ENCODE measurements at places on chromosomes 3 and 15.

DNA sequence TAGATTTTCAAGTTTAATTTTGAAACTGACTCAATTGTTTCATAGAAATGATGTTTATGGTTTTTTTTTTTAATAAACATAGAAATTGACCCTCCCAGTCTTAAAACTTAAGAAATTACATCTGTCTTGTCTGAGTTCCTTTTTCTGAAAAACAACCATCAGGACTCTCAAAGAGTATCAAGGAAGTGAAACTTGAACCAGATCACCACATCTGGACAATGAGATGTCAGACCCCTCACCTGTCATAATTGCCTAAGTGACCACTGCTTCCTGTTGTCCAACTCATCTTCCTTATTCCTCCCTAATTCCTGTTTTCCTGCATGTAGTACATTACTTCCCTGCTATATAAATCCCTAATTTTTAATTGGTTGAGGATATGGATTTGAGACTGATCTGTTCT, 441.5 kb upstream of the ARHGEF26 start:
- no peak for DNase-seq

- DNase-seq: no peak
Measured at GRCh38 chr3:127951276-127951675, 36.2 kb downstream of the KBTBD12 start.

GRCh38 chr3:183490653-183491052, 62.2 kb upstream of the MCF2L2 start:
- peak; percentile 41 for DNase-seq

DNA sequence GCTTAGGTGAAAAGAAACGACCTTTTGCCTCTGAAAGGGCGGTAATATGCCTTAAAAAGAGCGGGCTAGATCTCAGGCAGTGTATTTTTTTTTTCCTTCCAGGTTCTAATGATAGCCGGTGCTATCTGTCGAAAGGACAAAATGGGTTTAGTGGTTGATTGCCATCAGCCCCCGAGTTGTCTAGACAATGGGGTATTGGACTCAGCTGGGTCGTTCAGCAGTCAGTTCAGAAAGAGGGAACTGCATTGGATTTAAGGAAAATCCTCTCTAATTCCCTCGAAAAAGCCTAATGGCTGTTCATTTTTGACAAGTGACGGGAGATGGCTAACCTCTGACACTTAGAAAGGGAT, 728 bp downstream of the EIF2B5 start:
- DNase-seq: no peak

DNA sequence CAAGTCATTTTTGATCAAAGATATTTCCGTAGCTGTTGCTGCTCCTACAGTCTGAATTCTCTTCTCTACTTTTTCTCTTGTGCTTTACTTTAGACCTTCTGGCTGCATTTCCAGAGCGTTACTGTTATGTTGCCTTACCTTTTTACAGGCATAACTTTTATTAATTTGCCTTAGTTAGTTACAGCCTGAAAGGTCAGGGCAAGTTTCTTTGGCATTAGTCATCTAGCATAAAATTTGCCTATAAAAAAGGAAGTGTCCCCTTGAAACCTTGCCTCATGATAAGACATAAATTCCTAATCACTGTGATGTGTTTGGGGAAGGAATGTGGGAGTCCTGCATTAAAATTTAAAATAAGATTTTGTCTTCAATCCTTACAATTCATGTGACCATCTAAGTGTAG, 618.5 kb downstream of the NR2F2 start:
- no peak for DNase-seq

GRCh38 chr3:18580268-18580667, 155.1 kb upstream of the SATB1 start:
- DNase-seq: no peak

DNA sequence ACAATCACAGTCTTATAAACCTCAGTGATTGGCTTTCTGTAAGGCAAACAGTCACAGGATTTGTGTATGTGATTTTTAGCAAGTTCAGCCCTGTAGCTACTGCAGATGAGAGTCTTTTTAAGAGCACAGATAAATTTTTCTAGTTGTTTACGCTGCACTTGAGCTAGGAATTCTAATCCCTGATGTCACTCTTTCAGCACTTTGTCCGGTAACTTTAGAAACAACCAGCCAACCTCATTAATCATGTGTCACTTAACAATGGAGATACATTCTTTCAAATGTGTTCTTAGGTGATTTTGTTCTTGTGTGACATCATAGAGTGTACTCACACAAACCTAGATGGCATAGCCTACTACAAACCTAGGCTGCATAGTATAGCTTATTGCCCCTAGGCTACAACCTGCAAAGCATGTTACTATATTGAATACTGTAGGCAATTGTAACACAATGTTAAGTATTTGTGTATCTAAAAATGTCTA, 36.8 kb upstream of the GOLGA6L2 start:
- DNase-seq: no peak

DNA sequence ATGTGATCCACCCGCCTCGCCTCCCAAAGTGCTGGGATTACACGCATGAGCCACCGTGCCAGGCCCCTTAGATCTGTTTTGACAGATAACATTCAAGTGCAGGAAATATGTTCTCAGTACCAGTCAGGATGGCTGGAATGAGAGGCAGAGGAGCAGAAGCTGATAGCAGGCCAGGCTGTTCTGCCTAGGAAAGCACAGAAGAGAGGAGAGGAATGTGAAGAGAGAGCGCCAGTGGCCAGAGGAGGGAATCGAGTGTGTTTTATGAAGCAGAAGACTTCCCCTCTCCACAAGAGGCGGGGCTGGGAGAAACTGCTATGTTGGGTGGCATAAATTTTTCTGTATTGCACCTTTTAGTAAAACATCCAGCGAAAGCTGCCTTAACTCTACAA, 32.0 kb upstream of the RYK start:
- no peak for DNase-seq

DNA sequence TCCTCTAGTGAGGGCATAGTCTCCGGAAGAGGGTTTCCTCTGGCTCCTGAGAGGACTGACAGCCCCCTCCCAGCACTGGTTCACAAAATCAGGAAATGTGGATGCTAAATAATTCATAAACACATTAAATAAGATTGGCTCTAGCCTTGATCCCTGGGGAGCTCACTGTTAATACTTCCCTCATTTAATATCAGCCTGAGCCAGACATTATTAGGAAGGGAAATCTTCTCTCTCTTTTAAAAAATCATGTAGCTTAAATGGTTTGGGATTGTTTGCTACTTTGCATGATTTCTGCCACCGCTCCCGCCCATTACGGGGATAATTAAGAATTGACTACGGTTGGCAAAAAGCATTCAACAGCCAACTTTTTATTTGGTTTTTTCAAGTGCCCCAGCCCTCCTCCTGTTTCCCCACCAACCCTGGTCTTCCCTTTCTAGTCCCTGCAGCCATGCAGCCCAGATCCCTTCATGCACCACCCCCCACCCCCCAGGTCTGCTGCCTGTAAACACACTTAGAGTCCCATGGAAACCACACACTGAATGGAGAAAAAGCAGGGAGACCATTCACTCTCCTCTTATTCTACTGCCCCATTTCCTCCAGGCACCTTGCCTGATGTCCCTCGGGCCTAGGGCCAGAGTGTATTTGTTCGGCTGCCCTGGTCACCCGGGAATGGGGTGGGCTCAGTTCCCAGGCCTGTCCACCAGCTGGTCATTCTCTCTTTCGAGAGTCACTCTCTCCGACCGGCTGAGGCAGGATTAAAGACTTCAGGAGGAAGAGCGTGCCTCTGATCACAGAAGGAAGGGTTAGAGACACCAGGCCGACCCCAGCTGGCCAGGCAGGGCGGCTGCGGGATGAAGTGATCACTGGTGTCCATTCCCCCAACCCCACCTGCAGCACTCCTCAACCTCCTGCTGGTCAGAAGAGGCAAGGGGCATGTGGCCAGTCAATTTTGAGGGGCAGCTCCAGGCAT, 45.1 kb downstream of the SEMA5B start:
- peak; percentile 64 for DNase-seq

DNA sequence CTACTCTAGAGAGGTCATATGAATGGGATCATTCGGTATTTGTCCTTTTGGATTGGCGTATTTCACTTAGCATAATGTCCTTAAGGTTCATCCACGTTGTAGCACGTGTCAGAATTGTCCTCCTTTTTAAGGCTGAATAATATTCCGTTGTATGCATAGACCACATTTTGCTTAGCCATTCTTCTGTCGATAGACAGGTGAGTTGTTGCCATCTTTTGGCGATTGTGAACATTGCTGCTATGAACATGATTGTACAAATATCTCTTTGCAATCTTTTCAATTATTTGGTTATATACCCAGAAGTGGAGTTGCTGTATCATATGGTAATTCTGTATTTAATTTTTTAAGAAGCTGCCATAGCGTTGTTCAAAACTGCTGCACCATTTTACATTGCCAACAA, 52.4 kb upstream of the GOLGA8J start:
- no peak for DNase-seq

DNA sequence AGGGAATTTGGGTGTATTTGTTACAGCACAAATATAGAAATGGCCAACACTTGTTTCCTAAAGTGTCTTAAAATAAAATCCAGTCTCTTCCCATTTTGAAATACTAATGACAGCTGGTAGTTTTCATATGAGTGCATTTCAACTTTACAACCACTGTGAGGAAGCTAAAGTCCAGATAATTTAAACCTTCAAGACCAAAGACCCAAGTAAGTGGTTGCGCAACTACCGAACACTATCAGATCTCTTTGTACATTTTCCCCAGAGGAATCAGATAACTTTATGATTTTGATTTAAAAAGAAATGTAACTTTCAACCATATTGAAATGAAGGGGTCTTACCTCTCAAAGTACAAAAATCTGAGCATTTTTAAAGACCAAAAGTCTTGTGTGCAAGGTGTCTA, 14.3 kb downstream of the BCL2L10 start:
- DNase-seq: no peak

- DNase-seq: no peak
Measured at GRCh38 chr3:140748-141330, 55.7 kb upstream of the CHL1 start.

- DNase-seq: peak; percentile 35
Measured at GRCh38 chr3:44337248-44337785, 1.2 kb upstream of the TCAIM start.

- DNase-seq: no peak
Measured at GRCh38 chr3:77072232-77072631, 32.3 kb downstream of the ROBO2 start.

- DNase-seq: no peak
Measured at GRCh38 chr3:169285057-169286033, 378.2 kb downstream of the MECOM start.

DNA sequence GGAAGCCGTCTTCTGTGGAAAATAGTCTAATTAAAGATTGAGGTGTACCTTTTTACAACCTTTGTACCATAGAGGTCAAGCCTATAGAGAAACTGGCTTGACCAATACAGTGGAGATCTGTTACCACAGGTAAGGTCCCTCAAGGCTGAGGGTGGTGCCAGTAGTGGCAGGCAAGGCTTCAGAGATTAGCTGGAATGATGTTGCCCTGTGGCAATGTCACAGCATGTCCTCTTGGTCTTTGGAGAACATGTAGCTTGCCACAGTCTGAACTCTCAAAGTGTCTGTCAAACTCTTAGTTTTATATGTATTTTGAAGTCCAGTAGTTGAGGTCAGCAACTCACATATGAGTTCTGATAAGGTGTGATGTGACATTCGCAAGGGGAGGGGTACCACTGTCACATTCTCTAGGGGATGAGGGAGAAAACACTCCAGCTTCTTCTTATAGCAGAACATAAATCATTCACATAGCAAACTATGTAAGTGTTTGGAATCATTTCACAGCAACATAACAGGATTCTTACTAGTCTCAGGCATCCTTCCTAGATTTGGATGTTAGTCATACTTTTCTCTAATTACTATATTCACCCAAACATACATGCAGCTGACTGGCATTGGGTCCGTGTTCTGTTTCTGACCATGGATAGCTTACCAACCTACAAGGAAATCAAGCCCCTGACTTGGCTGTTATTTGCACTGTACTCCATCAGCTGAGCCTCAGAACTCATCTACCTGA, 173.6 kb downstream of the UBE2E2 start:
- no peak for DNase-seq

- DNase-seq: no peak
Measured at GRCh38 chr3:27385504-27385903, 16.3 kb upstream of the NEK10 start.

GRCh38 chr3:156174229-156174847, 54.0 kb downstream of the KCNAB1 start:
- no peak for DNase-seq

- DNase-seq: no peak
Measured at GRCh38 chr3:170058127-170058526, 20.3 kb downstream of the GPR160 start.

- DNase-seq: no peak
Measured at GRCh38 chr15:61041886-61042285, 187.2 kb downstream of the RORA start.

DNA sequence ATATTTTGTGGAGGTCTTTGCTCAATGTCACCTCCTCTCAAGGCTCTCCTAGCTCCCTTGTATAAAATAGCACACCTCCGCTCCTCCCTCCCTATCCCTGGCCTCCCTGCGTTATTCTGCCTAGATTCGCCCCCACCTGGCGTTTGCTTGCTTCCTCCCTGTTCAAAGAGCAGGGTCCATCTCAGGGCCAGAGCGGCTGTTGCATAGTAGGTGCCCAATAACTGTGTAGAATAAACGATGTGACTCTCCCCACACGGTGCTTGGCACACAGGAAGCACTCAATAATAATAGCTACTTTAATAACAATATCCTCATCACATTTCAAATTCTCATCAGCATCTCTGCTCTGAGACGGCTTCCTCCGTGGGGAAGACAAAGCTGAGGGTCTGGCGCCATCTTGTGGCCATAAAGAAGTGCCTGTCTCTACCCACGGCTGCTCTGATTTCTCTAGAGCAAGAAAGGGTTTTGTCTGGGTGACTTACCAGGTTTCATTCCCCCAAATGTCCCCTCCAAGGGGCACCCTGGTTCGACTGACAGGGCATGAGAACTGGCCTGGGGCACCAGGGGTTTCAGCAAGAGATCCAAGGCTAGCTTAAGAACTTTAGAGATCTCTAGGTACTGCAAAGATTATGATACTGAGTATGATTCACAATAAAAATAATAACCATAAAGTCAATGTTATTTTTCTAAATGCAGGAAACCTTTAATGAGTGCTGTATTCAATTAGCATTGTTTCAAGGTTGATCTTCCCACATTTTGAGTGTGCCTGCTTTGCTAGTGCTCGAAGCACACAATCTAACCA, 16.1 kb downstream of the CD276 start:
- DNase-seq: peak; percentile 67

Data from H9 (cell line).